ENCODE measurements at places on chromosomes 1 and 21. TPM values are rescaled to one million over a fixed set of nuclear protein-coding genes. Genes with fewer than 3 reads are reported as not detected.

GNPAT gene
- 52.5 TPM for total RNA-seq

DNASE2B gene
- total RNA-seq: under 0.01 TPM

CHI3L1 gene
- total RNA-seq: not detected

AQP10 gene
- not detected for total RNA-seq

SORT1 gene
- total RNA-seq: 14.9 TPM

SYT6 gene
- under 0.01 TPM for total RNA-seq

CACNA1S gene
- total RNA-seq: not detected

ETNK2 gene
- total RNA-seq: 15.5 TPM

PEAR1 gene
- total RNA-seq: 11.0 TPM

ESRRG gene
- total RNA-seq: not detected

C1QTNF12 gene
- 0.57 TPM for total RNA-seq

PGBD5 gene
- total RNA-seq: 0.25 TPM

RPTN gene
- not detected for total RNA-seq

SOAT1 gene
- 20.1 TPM for total RNA-seq

L1TD1 gene
- total RNA-seq: not detected

C8A gene
- total RNA-seq: not detected

MYOC gene
- not detected for total RNA-seq

PPFIA4 gene
- total RNA-seq: under 0.01 TPM

CA6 gene
- total RNA-seq: not detected

HAO2 gene
- not detected for total RNA-seq

EDEM3 gene
- total RNA-seq: 42.3 TPM

TTC39A gene
- total RNA-seq: 0.97 TPM

SH2D5 gene
- total RNA-seq: 1.4 TPM

FCRL1 gene
- total RNA-seq: not detected

OR10J4 gene
- not detected for total RNA-seq

S100A3 gene
- total RNA-seq: 0.50 TPM

CCDC24 gene
- total RNA-seq: 2.4 TPM

TINAGL1 gene
- 542 TPM for total RNA-seq

ADAR gene
- total RNA-seq: 114 TPM

FNDC10 gene
- total RNA-seq: 0.94 TPM

MYOG gene
- not detected for total RNA-seq

AGT gene
- not detected for total RNA-seq

CFHR1 gene
- not detected for total RNA-seq

PRDM16 gene
- under 0.01 TPM for total RNA-seq

STUM gene
- 0.57 TPM for total RNA-seq

GPR153 gene
- total RNA-seq: 3.1 TPM

IL12RB2 gene
- total RNA-seq: 0.19 TPM

CDC42 gene
- total RNA-seq: 392 TPM

S100A2 gene
- total RNA-seq: 1.5 TPM

ATAD3C gene
- total RNA-seq: not detected

IER5 gene
- 19.6 TPM for total RNA-seq

All from bladder microvascular endothelial cell (primary cell).